ENCODE measurements at places on chromosomes 3 and 15.

GRCh38 chr3:13491206-13491974 is 11.3 kb downstream of the HDAC11 start:
- DNase-seq: no peak

DNA sequence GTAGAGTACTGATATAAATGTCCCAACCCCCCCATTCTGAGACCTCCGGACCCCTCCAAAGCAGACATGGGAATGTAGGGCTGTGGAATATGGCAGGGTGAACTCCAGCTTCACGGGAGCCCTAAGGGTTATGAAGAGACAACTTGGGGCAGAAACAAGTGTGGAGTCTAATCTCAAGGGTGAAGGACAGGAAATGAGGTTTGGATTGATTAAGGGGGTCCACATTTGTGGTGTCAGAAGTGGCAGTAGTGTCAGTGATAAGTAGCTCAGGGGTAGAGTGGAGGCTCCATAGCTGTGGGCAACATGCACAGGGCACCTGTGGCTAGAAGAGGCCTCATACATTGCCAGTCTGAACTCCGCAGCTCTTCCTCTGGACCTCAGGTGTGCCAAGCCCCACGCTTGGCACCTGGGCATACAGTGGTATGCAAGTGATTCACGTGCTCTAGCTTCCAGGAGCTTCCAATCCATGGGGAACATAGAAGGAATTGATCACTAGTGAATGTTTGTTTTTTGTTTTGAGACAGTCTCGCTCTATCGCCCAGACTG is 4.1 kb upstream of the P4HTM start:
- no peak for DNase-seq

DNA sequence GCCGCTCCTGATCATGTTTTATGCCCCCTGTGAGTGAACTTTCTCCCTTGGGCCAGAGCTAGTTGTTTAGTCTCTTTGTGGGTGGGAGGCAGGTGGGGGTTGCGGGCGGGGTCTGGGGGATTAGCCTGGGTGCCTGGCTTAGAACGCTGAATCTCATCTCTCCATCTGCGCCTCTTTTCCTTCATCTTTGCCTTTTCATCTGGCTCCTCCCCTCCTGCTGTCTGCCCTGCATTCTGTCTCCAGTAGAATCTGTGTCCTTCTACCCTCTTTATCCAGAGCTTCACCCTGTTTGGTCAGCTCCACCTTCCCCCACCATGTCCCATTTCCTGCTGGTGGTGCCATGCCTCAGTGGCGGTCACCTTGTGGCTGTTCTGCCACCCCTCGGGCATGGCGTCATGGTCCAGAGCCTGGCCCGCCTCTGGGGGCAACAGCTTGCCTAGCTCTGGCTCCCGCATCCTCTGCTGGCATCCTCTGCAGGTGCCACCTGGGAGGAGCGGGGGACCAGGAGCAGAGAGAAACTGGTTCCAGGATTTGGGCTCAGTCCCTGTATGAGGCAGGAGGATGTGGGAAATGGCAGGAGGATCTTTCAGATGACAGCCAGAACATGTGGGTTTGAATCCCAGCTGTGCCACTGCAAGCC is 44.3 kb downstream of the PDIA5 start:
- DNase-seq: no peak

DNA sequence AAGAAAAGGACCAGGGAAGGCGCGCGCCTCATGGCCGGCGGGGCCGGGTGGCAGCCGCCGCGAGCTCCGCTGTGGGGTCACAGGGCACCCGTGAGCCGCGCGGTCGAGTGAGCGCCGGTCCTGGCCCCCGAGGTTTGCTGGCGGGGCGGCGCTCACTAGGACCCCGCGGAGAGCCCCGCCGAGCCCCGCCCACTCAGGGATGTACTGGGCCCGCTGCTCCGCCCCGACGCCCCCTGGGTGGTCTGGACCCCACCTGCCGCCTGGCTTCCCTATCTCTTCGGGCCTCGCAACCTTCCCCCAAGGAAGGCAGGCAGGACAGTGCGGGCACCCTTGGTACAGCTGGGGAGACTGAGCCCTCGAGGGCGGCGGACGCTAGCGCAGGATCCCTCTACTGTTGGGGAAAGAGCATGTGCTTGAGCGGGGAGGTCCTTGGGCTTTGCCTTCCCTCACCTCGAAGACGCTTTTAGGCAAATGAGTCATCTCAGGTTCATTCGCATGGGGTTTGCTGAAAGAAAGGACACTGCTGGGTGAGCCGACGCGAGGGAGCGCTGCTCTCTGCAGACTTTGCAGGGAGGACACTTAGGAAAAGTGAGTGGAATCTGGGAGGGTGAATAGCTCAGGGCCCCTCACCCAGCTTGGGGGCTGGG is at the start of gene CHRNB4:
CHRNB4 (minus strand) TSS at position 109 of the 647 bp plus-strand sequence; CDS start at position 32, 77 bp downstream.
- DNase-seq: no peak

- no peak for DNase-seq
Measured at GRCh38 chr15:99143655-99144610, 39.1 kb downstream of the SYNM start.

- DNase-seq: peak; percentile 52
Measured at GRCh38 chr3:30779686-30780287, 114.7 kb downstream of the GADL1 start.

DNA sequence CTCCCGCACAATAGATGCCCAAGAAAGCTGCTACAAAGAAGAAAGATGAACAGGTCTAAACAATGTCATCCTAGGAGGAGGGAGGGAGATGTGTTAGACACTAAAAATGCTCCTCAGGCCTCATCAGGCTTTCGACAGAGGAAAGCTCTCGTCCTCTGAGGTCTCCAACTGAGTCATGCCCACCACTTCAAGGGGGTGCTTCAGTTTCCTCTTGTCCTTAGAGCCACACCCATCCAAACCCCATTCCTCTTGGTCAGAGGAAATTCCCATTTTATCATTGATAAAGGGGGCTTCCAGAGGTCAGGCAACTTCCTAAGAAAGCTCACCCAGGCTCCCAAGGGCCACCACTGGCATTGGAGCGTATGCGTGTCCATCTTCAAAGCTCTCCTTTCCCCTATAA is 50.1 kb downstream of the HEG1 start:
- DNase-seq: no peak

DNA sequence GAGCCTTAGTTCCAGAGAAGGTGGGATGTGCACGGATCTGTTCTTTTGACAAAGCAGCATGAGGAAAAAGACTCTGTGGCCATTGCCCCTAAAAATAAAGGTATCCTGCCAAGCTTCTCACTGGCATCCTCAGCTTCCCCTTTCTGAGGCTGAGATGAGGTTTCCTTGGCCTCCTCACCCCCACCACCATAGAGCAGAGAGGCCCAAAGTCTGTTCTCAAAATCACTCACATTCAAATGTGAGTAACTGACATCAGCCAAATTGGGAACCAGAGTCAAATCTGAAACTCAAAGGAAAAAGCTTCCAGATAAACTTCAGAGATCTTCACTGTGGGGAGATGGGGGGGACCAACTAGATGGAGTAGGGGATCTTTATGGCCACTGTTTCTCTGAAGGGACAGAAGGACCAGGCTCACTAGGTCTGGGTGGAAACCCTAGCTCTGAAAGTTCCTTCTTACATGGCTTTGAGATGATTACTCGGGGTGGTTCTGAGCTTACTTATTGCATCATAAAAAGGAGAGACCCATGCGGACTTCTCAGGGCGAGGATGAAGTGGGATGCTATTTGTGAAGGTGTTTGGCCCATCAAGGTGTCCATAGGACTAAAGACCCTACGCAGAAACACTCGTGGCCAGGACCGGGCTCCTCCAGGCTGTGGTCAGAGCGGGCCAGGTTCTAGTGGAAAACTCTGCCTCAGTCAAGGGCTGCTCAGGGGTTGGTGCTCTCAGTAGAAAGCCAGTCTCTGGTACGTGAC is 61.5 kb upstream of the MEF2A start:
- DNase-seq: peak; percentile 66

GRCh38 chr15:57734860-57735259 is 28.3 kb downstream of the POLR2M start:
- no peak for DNase-seq

- DNase-seq: no peak
Measured at GRCh38 chr15:88648357-88649214, 9.8 kb downstream of the ISG20 start.

DNA sequence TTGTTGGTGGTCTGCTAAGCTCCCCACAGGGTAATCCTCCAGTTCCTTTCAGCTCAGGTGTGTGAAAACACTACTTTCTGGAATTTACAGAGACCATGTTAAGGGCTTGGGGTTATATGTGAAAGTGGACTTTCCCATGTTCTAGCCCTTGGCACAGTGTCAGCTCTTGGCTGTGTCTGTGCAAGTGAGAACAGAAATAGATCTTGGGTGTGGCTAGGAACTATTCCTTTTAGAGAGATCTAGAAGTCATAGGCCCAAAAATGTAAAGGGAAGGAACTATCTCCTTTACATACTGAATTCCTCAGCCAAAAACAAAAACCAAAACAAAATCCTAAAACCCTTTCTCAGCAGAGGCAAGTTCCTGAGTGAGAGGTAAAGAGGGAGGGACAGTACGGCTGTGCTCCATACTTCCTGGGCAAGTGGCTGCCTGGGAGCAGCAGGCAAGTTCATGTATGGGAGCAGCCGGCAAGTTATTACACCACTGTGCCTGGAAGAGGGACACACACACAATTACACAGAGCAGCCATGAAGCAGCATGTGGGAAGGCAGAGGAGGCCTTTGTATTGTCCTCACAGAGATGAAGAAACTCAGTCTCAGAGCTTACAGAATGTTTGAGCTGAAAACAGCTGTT is 19.9 kb upstream of the C3orf62 start:
- DNase-seq: no peak

DNA sequence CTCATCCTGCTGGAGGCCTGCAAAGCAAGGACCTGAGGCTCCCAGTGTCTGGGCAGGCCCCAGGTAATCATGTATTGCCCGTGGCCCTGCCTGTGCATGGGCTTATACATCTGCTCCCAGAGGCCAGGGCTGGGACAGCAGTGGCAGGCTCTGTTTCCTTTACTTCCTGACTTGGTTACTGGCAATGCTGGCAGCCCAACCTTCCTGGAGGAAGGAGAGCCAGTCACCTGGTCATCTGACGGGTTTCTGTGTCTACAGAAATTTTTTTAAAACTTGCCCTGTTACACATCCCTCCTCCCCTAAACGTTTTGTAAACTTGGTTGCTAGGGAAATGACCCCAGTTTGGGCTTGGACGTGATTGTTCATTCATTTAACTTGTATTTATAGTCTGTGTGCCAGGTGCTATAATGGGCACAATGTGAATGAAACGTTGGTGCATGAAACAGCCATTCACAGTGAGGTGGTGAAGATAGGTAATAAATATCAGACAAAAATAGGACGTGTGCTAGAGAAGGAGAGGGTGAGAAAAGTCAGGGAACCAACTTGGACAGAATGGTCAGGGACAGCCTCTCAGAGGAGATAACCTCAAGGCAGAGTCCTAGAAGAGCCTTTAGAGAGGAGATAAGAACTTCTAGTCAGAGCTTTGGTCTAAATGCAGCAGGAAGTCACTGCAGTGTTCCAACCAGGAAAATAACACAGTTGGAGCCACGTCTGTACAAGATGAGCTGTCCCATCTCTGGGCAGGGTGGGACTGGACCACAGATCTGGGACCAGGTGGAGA is 14.1 kb downstream of the TEX264 start:
- peak; percentile 26 for DNase-seq

GRCh38 chr15:38168467-38169070 is 84.1 kb upstream of the SPRED1 start:
- DNase-seq: no peak

GRCh38 chr3:115671761-115672455 is 48.6 kb downstream of the GAP43 start:
- DNase-seq: no peak

- peak; percentile 4 for DNase-seq
Measured at GRCh38 chr15:39510001-39510701, 70.7 kb upstream of the THBS1 start.

GRCh38 chr3:63450023-63450422 is 171.9 kb downstream of the SYNPR start:
- no peak for DNase-seq

GRCh38 chr3:154227531-154227930 is 96.8 kb downstream of the DHX36 start:
- no peak for DNase-seq

DNA sequence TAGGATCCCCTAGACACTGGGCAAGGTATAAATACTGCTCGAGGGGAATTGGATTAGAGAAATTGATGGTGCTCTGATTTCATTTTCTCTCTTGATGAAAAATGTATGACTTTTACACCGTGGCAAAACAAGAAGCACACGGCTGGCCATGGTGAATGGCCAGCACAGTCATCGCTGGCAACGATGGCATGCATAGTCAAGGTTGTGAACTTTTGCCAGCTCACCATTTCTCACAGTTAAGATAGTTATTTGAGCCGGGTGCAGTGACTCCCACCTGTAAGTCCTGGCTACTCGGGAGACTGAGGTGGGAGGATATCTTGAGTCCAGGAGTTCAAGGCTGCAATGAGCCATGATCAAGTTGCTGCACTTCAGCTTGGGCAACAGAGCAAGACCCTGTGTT is 95.4 kb downstream of the HMG20A start:
- no peak for DNase-seq

DNA sequence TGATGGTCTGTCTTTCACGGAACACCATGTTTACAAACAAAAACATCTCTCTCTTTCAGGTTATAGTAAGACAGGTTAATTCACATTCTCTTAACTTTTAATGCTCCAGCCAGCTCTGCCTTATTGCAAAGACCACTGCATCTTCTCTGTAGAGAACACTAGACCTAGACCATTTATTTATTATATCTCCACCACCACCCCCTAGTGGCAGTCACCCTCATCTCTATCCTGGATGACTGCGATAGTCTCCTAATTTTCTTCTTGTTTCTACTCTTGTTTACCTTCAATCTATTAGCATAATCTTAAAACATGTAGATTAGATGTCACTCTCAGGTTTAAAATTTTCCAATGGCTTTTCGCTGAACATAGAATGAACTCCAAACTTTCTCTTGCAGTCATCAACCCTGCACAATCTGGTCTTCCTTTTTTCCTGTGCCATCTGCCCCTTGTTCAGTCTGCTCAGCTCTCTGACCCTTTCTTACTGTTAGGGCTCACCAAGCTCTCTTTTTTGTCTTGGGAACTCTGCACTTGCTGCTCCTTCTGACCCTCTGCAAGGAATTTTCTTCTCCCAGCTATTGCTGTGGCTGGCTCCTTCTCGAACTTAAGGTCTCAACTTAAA is 155.6 kb downstream of the SQOR start:
- peak; percentile 32 for DNase-seq

GRCh38 chr15:100650685-100651084 is 48.3 kb downstream of the ASB7 start:
- DNase-seq: no peak

DNA sequence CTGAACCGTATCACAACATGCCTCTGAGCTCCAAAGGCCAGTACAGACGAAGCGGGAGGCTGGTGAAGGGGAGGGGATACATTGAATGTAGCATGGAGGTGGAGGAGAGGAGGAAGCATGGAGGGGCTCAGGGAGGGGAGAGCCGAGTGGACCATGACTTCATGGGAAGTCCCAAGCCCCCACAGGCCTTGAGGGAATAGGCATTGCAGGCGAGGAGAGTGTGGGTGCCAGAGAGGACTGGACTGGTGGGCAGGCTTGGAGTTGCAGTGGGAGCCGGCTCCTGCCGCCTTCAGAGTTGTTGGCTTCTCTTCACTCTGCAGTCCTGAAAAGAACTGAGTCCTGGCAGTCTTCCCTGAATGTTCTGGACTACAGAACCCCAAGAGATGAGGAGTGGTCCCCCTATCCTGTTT is 3.3 kb upstream of the RNU6-1 start:
- DNase-seq: no peak
